ENCODE measurements at places on chromosomes 5 and 9.

DNA sequence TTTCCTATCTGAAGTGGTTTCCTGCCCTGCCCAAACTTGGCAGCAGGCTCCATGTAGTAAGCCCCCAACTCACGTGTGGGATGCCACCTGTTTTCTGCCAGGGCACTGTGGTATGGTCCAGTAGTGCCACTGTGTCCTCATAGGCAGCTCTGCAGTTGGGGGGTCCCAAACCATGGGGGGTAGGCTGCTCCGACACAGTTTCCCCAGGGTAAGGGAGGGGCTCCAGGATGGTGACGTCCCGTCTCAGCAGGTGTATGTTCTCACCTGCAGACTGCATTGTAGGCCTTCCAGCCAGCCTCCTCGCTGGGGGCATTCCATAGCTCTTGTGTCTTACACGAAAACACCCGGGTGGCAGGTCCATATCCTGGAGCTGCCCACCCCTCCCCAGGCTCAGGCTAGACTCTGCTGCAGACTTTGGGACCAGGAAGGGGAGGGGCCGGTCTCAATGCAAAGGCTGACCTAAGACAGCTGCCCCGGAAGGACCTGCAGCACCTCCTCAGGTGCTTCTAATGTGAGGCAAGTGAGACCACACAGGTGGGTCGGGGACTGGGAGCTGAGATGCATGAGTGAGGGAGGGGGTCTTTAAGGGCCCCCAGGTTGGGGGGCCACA lies 330.5 kb upstream of the IRX4 start:
- no peak for DNase-seq

DNA sequence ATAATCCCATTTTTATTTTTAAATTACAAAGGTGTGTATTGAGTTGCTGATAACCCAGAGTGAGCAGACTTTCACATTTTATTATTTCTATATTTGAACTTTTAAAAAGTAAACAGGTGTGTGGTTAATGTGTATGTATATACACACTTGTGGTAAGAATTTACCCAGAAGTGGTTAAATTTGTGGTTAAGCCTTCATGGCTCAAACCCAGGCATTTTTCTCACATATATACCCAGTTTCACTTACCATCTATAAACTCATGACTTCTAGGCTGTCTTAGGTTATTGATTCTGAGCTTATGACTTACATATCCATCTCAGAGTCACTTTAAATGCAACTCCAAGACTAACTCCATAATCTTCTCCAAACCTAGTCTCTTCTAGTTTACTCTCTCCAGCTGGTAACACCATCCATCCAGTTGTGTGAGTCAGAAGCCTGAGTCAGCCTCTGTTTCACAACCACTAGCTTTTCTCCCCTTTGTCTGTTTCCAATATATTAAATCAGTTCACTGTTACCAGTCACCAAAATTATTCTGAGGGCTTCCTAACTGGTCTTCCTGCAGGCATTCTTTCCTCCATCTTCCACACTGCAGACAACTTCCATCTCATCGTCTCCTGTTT lies 20.2 kb downstream of the ZBED3 start:
- no peak for DNase-seq

DNA sequence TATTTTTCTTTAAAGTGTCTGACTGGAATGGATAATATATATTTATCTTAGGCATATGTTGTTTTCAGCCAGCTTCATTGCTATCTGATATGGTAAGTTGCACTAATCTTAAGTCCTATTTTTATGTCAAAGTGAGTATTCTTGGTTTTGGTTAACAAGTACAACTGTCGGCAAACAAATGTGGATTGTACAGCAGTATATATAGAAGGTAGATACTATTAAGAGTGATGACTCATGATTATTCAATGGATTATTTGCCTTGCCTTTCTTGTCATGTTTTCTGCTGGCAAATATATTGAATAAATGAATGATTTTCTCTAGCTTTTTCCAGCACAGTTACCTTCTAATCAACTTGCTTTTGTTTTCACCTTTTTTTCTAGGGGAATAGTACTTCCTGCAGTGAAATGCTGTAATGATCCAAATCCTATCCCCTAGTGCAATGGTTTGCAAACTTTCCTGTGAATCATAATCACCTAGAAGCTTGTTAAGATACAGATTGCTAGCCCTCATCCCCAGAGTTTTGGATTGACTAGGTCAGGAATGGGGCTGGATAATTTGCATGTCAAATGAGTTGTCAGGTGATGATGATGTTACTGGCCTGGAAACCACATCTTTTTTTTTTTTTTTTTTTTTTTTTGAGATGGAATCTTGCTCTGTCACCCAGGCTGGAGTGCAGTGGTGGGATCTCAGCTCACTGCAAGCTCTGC lies 60.8 kb upstream of the ARRDC3 start:
- no peak for DNase-seq

DNA sequence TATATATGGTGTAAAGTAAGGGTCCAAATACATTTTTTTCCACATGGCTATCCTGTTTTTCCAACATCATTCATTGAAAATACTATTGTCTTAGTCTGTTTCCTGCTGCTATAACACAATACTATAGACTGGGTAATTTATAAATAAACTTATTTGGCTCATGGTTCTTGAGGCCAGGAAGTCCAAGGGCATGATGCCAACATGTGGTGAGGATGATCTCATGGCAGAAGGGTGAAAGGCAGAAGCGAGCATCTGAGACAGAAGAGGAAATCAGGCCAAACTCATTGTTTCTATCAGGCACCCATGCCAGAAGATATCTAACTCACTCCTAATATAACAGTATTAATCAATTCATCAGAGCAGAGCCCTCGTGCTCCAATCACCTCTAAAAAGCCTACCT lies 42.6 kb downstream of the ANKRD55 start:
- DNase-seq, result no peak

GRCh38 chr9:89508951-89509615 lies 11.2 kb upstream of the SEMA4D start:
- DNase-seq, result no peak

DNA sequence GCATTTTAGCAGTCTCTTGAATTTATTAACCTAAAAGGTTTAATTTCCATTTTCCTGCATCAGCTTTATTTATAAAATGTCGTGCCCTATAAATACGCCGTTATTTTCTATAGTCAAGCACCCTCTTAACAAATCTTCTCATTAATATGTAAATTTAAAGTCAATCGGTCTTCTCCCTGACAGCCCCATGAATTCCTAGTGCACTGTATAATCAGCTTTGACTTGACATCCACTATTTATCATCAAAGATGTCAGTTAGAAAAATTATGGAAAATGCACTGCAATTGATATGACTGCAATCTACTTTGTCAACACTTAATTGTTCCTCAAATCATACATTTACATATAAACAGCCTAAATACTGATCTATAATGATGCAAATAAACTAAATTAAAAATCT lies 83.4 kb downstream of the AP3B1 start:
- no peak for DNase-seq

DNA sequence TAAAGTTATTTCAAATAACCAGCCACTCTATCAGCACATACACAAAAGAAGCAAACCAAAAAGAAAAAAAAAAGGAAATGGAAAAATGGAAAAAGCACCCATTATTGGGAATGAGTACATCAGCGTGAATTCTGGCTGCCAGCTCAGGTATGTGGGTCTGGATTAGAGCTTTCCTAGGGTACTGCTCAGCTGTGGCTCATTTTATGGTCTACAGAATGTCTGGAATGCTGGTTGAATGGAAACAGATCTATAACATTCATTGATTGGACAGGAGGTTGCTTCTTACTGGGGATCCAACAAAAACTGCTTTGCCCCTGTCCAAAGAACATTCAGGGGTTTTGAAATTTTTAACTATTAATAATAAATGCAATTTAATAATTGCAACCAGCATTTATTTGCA lies 3.9 kb upstream of the CAST start:
- DNase-seq, result no peak

DNA sequence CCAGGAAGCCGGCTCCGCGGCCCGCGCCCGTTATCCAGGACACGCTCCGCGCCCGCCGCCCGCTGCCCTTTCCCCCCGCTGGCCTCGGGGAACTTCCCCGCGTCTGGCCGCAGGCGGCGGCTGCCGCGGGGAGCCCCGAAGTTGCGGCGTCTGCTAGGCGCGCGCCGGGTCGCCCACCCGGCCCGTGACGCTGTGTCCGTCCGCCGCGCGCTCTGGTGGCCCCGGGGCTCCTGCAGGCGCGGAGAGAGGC lies 621 bp upstream of the GCNT4 start:
- DNase-seq, result no peak

DNA sequence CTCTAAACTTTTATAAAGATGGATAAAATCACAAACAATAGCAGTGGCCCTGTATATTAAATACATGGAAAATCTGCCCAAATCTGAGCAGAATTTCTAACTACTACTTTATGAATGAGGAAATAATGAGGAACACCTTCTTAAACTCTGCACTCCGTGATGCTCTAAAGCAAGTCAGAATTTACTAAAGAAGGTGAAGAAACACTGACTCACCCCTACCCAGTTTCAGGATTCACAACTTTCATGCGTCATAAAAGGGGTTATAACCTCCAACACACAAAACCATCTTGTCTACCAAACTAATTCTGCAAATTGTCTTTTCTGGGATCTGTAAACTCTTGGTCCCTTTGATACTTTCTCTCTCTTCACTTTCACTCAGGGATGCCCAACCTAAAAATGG lies 561.1 kb upstream of the ACO1 start:
- DNase-seq, result no peak
